ENCODE measurements at places on chromosomes 1 and 21.

DNA sequence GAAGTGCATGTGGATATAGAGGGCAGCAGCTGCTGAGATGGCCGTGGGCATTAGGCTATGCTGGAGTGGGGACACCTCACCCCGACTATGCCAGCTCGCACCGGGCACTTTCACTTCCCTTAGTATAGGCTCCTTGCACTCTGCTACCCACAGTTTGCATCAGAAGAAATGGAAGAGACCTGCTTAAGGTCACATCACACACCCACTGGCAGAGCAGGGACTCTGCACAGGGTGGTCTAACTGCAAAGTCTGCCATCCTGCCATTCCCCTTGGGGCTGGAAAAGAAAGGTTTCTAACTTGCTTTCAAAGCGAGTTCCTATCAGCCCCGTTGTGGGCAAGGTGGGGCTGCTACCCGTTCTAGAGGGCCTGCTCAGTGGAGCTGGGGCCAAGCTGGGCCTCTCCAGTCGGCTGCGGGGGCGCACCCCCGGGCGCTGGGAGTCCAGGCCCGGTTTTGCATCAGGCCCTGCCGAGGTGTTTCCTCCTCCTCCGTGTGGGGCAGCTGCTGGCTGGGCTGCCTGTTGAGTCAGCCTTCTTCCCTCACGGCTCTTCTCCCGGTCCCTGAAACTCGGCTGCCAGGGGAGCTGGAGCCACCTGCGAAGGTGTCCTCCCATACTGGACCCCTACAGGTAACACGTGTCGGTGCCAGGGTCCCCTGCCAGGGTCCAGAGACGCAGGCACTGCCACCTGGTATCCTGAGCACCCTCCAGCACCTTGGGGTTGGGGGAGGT is at the start of gene SYTL1:
Gene SYTL1 (plus strand): TSS at position 498 of the 728 bp plus-strand sequence. CDS start 3,313 bp downstream, outside the sequence.
- DNase-seq = no peak

GRCh38 chr1:158037866-158038359 is 44.5 kb downstream of the KIRREL1 start:
- DNase-seq = no peak

- no peak for DNase-seq
Observed at GRCh38 chr1:38183096-38183495, 136.5 kb upstream of the POU3F1 start.

DNA sequence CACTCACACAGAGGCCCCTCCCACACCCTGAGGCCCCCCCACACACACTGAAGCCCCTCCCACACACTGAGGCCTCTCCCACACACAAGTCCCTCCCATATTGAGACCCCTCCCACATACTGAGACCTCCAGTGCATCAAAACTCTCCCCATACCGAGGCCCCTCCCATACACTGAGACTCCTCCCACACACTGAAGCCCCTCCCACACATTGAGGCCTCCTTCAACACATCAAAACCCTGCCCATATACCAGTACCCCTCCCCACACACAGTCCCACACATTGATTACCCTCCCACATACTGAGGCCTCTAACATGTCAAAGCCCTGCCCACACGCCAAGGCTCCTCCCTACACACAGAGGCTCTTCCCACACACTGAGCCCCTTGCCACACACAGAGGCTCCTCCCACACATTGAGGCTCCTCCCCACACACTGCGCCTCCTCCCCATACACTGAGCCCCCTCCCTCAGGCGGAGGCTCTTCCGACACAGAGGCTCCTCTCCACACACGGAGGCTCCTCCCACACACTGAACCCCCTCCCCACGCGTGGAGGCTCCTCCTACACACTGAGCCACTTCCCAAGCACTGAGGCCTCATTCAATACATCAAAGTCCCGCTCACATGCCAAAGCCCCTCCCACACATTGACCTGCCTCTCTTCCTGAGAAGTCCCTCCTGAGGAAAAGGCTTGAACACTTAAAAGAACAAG is 392.3 kb downstream of the CAMTA1 start:
- no peak for DNase-seq

DNA sequence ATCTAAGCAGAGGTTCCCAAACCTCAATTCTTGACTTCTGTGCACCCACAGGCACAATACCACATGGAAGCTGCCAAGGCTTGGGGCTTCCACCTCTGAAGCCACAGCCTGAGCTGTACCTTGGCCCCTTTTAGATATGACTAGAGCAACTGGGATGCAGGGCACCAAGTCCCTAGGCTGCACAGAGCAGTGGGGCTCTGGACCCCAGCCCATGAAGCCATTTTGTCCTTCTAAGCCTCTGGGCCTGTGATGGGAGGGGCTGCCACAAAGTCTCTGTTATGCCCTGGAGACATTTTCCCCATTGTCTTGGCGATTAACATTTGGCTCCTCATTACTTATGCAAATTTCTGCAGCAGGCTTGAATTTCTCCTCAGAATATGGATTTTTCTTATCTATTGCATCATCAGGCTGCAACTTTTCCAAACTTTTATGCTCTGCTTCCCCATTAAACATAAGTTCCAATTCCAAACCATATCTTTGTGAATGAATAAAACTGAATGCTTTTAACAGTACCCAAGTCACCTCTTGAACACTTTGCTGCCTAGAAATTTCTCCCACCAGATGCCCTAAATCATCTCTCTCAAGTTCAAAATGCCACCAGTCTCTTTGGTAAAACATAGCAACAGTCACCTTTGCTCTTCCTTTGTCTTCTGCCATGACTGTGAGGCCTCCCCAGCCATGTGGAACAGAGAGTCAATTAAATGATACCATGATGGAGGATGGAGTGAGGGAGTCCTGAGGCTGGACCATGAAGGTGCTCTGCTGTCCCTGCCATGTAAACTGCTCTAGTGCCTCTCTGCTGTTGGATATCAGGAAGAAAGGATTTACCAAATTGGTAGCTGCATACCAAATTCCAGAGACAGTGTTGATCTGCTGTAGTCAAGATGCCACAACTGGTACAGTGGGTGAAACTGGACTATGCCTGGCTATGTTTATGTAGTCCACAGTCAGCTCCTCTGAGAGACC is 37.6 kb downstream of the RUNX3 start:
- DNase-seq = no peak

Data from cortex of kidney (tissue), 1 donor.